Esophagus squamous epithelium (tissue), 5 donors: ENCODE measurements at places on chromosomes 3 and 15. TPM values are rescaled to one million over a fixed set of nuclear protein-coding genes. Genes with fewer than 3 reads are reported as not detected.

The CMSS1 gene
- total RNA-seq, result 9.2 TPM

The STRIT1 gene
- total RNA-seq, result not detected

- DNase-seq, result no peak
Measured at GRCh38 chr3:188212308-188212969, 58.5 kb downstream of the LPP start.

DNA sequence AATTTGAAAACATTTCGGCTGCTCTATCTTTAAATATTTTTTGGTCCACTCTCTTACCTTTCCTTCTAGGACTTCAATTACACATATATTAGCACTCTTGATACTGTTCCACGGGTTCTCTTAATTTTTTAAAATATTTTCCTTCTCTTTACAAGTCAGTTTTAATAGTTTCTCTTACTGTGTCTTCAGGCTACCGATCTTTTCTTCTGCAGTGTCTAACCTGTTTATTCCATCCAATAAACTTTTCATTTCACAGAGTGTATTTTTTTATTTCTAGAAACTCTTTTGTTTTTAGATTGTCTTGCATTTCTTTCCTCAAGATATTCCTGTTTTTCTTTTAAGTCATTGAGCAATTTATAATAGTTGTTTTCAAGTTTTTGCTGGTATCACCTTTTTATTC, 27.7 kb downstream of the TCF12 start:
- no peak for DNase-seq

- DNase-seq, result no peak
Measured at GRCh38 chr3:21902956-21903355, 151.9 kb upstream of the ZNF385D start.

DNA sequence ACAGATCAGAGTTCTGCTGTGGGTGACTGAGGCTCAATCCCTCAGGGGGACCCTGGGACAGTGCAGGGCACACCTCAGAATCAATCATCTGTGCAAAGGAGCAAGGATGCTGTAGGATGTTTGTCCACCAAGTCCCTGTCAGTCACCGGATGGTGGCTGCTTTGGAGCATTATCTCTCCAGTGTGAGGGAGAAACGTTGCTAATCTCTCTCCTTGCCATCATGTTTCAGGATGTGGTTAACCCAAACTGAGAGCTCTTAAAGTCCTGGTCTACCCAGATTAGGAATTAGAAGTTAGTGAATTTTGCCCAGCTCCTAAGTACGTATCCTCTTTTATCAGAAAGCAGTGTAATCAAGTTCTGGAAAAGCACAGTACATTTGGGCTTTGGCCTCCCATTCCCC, 26.2 kb upstream of the LRRC3B start:
- no peak for DNase-seq

DNA sequence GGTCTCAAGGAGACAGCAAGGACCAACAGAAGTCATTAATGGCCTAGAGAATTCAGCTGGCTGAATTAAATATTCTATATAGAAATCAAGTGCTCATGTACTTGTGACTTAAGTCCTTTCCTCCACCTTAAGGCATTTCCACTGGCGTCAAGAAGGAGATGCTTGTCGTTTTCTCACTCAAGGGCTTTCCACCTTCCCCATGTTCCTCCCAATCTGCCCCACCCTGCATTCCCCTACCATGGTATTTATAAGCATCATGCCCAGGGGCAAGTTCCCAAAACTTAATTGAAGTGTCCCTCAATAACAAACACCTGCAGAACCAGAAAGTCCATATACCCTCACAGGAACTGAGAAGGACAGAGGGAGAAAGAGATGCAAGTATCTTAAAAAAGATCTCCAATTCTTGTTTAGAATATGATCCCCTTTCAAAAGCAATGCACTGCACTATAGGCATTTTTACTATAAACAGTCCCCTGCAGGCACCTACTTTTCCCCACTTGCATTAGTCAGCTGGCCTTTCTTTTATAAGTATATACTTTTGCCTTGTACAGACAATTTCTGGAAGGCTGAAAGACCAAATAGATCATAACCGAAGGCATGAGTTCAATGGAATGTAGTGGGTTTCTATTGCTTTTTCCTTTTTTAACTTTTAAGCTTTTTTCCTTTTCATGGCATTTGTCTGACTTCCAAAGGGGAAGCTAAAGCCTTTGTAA, 29.6 kb downstream of the TMEM39A start:
- no peak for DNase-seq

DNA sequence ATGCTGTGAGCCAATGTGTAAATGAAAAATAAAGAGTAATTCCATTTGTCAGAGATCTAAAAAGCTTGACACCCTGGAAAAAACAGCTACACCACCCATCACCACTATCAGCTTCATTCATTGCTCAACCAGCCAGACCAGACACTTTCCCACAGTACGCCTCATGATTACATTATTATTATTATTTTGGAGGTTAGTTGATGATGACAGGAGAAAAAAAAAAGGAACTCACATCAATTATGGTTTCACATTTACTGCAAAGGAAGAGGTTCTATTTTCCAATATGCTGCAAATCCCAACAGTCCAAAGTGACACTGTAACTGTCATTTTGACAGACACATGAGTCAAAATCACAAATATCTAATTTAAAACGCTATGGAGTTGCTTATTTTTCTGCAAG, 134.7 kb upstream of the TSC22D2 start:
- DNase-seq, result no peak

GRCh38 chr3:25500706-25501210, 72.7 kb downstream of the RARB start:
- DNase-seq, result no peak

DNA sequence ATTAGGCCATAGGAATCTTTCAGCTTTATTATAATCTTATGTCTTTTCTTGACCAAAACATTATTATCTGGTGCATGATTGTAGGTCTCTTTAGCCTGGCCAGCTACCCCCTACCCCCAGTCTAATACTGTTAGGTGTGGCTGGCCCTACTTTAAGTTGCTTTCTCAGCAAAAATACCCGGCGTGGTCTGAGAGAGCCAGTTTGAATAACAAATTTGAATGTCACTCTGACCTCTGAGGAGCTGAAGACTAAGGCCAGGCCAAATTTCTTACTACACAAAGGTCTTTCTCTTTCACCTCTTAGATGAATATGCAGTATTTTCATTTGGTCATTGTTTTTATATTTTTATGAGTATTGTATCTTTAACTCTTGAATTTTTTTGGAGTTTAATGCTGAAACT, 188.5 kb upstream of the MLF1 start:
- no peak for DNase-seq

The PROK2 gene
- 0.62 TPM for total RNA-seq

DNA sequence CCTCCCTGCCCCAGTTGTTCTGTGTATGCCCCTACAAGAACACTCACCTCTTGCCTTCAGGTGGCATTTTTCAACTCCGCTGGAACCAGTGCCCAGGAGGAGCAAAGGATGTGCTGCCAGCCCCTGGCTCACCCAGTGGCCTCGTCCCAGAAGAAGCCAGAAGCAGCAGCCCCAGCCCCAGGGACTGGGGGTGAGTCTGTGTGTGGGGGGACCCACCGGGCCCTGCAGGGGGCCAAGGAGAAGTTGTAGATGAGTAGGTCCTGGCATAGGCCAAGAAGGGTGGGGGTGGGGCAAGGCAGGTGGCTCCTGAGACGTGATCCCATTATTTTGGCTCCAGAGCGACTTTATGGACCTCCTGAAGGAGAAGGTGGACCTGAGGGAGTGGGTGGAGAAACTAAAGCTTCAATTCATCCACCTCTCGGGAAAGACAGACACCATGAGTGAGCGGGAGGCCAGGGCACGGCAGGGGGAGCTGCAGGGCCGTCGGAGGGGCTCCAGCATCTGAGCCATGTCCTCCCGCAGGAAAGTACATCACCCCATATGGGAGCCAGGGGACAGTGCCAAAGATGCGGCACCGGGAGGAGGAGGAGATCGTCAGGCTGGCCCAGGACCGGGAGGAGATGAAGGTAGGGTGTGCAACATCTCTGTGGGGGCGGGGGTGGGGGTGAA, 29.3 kb downstream of the NGRN start:
- no peak for DNase-seq

DNA sequence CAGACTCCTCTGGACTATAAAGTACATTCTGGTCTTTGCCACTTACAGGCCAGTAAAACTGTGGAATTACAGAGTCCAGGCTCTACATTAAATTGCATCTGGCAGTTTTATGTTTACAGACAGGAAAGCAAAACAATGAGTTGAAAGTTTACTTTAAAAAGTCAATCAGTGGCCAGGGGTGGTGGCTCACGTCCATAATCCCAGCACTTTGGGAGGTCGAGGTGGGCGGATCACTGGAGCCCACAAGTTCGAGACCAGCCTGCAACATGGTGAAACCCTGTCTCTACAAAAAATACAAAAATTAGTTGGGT, 53.8 kb downstream of the TM4SF4 start:
- no peak for DNase-seq

DNA sequence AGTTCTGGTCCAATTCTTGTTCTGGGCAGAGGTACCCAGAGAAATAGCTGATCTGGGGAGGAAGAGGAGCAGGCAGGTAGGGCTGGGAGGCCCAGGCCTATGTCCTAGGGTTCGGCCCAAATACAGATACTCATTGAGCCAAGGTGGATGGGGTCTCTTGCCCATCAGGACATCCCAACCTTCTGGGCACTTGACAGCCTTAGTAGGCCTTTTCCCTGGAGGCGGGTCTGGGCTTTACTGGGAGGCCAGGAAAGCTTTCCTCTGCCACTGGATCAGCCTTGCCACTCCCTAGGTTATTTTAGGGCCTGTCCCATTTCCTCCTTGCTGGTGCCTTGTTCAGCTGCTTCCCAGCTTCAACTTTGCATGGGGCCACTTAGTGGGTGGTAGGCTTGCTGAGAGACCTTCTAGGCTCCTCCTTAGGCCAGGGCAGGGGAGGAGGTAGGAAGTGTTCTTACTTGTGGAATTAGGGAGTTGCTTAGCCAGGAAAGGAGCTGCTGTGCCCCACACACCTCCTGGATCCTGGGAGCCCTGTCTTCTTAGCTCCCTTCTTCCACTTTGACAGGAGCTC, 9.7 kb downstream of the TEX264 start:
- DNase-seq, result no peak

DNA sequence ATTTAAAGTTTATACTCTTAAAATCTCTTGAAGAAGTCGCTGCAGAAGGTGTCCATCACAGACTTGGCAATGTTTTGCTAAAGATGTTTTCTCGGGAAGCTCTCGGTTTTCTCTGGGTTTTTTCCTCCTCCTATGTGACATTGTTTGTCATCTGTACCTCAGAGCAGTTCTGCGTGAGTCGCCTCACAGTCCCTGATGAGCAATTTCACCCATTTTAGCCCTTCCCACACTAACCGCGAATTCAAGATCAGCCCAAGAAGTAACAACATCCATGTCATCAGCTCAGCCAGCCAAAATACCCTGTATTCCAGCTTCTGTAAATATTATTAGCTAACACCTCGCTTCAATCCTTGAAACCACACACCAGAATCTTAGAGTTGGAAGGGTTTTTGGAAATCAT, 224.3 kb upstream of the SETMAR start:
- DNase-seq, result no peak

DNA sequence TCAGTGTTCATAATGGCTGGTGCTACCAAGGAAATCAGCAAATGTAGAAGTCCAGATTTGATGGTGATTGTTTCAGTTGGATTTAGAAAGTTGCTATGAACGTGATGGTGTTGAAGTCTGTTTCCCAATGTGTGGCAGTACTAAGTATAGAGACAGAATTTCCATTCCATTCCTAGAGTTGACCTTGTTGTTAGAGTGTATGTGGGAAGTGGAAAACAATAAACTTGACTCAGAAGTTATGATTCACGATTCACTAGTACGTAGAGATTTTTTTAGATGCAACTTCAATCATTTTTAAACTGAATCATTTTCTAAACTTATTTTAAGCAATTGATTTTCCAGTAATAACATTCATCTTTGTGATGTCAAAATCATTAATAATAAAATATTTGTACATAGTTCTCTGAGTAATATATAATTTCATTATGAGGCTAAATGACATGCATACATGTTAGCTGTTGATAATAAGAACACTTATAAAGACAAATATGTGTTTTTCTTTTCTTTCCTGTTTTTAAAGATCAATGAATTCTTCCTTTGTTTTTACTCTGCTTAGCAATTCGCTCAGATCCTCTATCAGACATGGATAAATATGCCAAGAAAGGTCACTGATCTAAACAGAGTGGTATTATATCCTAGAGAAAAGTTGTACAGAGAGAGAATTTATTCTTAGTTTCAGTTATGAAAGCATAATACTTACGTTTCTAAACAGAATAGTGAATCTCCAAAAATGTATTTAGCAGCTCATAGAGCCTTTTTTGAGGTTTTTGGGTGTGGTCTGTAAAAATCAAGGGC, 108.8 kb upstream of the GPR149 start:
- no peak for DNase-seq

The SLC7A14 gene
- not detected for total RNA-seq

DNA sequence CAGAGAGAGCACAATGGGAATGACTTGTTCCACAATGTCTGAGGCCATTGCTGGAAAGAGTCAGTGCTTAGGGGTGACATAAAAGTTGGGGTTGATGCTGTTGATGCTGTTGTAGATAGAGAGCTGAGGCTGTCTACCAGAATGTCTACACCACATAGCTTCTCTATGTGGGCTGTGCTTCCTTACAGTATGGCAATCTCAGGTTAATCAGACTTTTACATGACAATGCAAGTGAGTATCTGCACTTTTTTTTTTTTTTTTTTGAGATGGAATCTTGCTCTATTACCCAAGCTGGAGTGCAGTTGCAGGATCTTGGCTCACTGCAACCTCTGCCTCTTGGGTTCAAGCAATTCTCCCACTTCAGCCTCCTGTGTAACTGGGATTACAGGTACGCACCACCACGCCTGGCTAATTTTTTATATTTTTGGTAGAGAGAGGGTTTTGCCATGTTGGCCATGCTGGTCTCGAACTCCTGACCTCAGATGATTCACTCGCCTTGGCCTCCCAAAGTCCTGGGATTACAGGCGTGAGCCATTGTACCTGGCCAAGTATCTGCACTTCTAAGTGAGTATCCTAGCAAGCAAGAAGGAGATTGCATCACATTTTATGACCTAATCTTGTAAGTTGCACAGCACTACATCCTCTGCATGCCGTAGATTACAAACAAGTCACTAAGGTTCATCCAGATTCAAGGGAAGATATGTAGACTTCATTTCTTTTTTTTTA, 28.7 kb downstream of the DLEC1 start:
- DNase-seq, result no peak

The AHSG gene
- not detected for total RNA-seq

DNA sequence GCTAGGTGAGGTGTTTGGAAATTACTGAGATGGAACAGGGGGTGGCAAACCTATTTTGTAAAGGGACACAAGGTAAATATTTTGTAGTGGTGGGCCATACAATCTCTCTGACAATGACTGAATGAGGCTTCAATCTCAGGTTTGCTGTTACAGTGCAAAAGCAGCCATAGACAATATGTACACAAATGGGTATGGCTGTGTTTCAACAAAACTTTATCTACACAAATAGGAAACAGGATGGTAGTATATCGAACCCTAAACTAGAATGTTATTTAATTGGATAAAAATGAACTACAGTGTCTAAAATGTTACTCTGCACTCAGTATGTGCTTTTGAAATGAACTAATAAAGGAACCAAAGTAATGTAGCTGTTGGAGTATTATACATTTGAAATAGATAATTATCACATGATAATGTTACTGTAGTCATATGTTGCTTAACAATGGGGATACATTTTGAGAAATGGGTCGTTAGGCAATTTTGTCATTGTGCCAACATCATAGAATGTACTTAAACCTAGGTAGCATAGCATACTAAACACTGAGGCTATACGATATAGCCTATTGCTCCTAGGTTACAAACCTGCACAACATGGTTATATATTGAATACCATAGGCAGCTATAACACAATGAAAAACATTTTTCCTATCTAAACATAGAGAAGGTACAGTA, 495.2 kb upstream of the TBL1XR1 start:
- no peak for DNase-seq

The SH2D7 gene
- total RNA-seq, result not detected
